Endodermal cell (in vitro differentiated cells): ENCODE measurements at places on chromosomes 3 and 15. TPM values are rescaled to one million over a fixed set of nuclear protein-coding genes. Genes with fewer than 3 reads are reported as not detected.

DNA sequence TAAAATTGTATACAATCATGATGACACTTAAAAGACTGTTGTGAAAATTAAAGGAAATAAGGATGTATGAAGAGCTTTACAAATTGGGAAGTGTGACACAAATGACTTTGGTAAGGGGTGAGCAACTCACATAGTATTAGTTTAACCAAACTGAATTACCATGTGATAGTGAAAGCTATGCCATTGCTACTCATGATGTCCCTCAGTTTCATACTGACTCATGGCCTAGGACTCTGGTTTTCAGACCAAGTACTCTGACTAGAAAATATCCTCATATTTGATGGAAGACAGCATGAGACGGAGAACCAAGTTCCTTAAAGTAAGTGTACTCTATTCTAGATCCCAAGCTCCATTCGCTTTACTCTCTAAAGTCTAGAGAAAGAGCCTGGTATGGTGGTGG lies 203.2 kb upstream of the ICE2 start:
- no peak for DNase-seq

DNA sequence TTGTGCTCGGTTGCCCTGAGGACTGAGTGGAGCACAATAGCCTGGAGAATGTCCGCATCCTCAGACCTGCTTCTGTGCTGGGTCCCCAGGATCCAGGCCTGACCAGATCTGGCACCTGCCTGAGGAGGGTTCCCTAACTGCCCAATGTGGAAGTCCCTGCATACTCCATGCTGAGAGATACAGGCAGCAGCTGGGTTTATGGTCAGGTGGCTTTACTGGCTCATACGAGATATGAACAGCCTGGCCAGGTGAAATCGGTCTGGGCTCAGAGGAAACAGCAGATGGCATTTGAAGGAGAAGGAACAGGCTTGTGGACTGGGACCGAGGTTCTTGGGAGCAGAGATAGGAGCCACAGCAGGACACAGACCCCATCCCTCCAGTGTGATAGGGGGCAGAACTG lies 18.2 kb upstream of the KIF23 start:
- no peak for DNase-seq

DNA sequence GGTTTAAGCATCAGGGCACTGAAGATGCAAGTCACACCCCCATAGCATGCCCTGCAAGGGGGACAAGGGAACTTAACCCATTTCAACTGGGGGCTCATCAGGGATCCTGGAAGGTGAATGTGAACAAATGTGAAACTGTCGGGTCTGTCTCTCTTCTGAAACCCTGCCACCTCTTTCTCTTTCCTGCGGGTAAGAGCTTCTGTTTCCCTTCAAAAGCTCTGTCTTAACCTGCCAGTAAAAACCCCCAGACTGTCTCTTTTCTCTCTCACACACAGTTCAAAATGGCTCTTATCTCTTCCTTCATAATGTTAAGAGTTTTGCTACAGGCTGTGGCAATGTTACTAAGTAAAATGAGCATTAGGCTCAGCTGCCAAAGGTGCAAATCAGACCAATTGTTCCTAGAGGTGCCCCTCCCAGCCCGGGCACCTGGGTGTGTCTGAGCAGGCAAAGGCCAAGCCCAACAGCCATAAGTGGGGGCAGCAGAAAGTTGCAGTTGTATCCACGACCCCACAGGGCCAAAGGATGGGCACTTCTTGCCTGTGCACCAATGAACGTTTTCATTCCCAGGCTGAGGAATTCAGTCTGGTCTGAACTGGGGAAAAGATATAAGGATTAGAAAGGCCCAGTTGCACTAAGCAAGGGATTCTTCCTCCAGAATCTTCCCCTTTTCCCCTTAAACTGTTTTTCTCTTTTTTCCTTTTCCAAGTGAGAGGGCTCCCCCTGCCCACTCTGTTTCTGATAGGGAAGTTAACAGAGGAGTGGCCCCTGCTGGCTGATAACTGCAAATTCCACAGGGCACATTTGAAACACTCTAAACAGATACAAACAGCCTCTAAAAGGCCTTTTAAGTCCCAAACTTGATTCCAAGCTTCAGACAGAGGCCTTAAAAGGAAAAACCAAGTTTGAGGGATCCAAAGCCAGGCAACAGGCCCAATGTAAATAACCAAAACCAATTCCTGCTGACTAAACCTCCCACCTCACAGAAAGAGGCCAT lies 113.8 kb upstream of the EPHA6 start:
- DNase-seq: peak; percentile 73

GRCh38 chr15:31513178-31513577 lies 186.5 kb downstream of the KLF13 start:
- no peak for DNase-seq

DNA sequence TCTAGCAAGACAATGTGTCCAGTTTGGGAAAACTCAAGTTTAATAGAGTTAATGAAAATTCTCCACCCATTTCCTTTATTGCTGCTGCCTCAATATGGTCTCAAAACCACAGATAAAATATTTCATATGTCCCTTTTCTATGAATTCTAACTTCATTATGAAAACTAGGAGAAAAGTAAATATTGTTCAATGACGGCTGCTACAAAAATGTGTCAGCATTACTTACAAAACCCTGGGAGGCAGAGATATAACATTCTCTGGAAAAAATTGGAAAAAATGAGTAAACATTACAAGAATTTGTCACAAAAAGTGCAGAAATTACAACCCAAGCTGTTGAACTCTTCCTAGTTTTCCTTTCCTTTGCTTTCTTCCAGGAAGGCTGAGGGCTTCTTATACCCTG lies 22.2 kb upstream of the FBN1 start:
- no peak for DNase-seq

- no peak for DNase-seq
Observed at GRCh38 chr3:94004301-94004910, 24.0 kb downstream of the STX19 start.

- DNase-seq: no peak
Observed at GRCh38 chr3:56610669-56611335, 53.8 kb downstream of the CCDC66 start.

DNA sequence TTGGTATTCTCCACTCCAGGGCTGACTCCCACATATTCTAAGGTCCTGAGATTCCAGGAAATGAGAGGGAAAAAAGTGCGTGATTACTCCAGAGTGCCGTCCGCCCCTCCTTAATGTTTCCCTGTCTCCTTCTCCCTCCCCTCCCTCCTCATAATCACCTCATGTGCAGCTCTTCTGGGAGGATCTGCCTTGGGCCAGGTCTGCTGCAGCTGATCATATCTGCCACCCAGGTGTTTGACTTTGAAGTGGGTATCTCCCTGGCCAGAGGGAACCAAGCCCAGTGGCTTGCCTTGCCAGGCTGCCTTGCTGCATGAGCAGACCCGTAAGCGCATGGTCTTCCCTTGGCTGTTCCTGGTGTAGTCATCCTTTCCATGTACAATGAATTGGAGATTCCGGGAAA lies 28.1 kb upstream of the LRTM1 start:
- no peak for DNase-seq

DNA sequence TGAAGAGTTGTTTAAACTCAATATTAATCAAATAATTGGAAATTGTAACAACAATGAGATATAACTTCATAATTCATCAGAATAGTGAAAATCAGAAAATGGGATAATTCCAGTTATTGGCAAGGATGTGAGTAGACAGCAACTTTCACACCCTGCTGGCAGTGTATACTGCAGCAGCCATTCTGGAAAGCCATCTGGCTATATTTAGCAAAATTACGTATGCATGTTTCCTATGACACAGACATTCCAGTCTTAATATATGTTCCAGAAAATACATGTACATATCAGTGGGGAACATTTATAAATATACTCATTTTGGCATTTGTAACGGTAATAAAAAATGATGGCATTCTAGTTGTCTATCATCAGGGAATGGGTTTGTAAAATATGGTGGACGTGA lies 564.1 kb downstream of the GBE1 start:
- no peak for DNase-seq

DNA sequence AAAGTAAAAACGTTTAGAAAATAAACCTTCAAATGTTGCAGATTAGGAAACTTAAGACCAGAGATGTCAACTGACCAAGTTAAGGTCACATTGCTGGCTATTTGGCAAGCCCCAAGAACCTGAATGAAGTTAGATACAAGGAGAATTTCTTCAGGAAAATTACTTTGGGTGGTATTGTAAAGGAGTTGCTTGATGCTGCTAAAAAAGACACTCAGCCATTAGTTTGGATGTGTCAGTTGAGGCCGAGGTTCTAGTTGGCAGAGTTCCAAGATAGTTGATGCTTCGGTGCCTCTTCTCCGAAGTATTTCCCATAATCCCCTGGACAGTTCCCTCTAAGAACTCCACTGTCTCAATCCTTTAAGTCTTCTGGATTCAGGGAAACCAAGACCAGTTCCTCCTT lies 24.3 kb downstream of the SIAH2 start:
- DNase-seq: no peak

- no peak for DNase-seq
Observed at GRCh38 chr3:149247929-149248691, 26.5 kb upstream of the CP start.

GRCh38 chr3:32421991-32422859 lies 30.6 kb downstream of the CMTM7 start:
- no peak for DNase-seq

- no peak for DNase-seq
Observed at GRCh38 chr3:132255041-132255745, 62.0 kb upstream of the ACP3 start.

- DNase-seq: no peak
Observed at GRCh38 chr3:18847583-18848197, 300.6 kb upstream of the KCNH8 start.

DNA sequence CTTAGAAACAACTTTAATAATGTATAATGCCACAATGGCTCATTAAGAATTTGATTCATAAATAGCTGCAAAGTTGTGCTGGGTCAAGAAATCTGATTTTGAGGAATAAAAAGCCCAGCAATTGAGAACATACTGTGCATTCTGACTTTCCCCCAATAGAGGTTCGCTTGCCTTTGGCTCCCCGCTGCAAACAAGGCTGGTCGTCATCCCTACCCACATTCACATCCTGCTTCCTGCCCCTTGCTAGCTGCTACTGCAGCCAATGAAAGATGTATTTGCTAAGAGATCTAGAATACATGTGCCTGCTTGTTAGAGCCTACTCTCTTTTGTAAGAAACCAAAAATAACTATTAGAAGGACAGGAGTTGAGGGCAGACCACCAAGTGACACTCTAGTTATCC lies 51.8 kb upstream of the GUCA1C start:
- no peak for DNase-seq

DNA sequence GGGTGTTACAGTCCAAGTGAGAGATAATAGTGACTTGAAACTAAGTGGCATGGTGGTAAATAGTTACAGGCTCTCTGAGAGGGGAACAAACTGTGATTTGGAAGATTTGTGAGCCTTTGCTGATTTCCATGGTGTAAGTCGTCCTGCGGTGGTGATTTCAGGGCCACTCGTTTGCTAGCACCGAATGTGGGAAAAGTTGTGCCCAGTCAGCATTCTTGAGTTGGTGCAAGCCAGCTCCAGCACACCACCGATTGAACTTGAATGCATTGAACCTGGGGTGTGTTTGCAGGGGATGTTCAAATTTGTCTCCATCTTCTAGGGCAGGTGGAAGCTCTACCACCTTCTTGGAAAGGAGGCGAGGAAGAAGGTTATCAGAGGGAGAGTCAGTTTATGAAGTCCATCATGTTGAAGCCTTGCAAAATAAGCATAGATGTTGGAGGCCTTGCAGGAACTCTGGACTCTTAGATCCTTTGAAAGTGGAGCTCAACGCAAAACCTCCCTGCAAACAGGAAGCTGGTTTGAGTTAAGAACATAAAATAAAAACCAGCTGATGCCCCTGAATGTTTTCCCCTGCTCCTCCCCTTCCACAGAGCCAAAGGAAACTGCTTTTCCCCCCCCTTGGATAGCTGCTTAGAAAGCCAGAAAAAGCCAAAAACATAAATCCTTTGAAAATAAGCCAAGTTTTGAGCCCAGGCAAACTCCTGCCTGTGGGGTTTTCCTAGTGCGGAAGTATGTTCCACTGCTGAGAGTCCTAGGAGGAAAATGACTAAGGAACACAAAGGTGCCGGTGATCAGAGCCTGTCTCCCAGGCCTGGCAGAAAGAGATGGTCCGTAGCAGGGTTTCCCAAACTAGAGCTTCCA lies 21.9 kb downstream of the MAPKBP1 start:
- no peak for DNase-seq

GRCh38 chr15:99446565-99447496 lies 119.0 kb upstream of the MEF2A start:
- peak; percentile 52 for DNase-seq

DNA sequence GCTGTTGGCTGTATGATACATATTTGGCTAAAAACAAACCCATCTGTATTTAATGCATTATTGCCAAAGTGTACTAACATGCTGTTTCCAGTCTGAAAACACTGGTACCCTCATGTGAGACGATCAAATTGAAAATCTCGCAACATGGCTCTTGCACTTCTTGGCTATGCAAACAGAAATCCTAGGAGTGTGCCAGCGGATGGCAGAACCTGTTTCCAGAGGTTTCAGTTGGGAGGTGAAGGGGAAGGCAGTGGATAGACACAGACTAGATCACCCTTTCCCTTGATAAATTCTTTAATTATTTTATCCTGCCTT lies 350.3 kb downstream of the TUSC7 start:
- DNase-seq: no peak

- no peak for DNase-seq
Observed at GRCh38 chr3:127016043-127016343, 33.1 kb downstream of the PLXNA1 start.

- no peak for DNase-seq
Observed at GRCh38 chr3:10672422-10672821, 143.6 kb upstream of the SLC6A11 start.

DNA sequence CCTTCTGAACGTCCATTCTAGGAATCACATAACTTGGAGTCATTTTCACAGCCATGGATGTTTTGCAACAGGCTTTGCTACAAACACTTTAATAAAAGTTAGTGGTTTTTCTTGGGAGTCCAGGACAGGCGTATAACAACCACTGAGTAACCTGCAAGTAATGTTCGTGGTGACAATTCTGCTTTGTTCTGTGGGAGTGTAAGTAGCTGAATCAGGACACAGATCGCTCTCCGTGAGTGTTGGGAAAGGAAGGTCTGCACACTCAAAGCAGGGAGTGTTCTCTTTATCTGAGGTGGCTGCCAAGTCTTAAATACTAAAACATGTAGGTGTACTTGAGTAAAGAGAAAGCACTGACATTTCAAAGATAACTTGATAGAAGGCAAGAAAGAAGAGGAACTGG lies 7.9 kb upstream of the BNC1 start:
- DNase-seq: no peak

GRCh38 chr15:69955240-69955894 lies 142.3 kb downstream of the TLE3 start:
- DNase-seq: no peak

RTP3 gene
- total RNA-seq: not detected in 2 replicates

PIGZ gene
- 0.22 to 0.59 TPM (median 0.40 TPM) in 3 replicates for total RNA-seq

GABRG3 gene
- total RNA-seq: 0.53 to 0.84 TPM in 2 of 3 replicates, not detected in the other

GHRL gene
- total RNA-seq: not detected in 2 replicates

ELL3 gene
- total RNA-seq: 0.94 to 1.9 TPM (median 1.3 TPM) in 3 replicates

TMEM158 gene
- total RNA-seq: 5.5 and 6.8 TPM in 2 replicates
